Endothelial cell of umbilical vein (primary cell): ENCODE measurements at places on chromosomes 3 and 15. TPM values are rescaled to one million over a fixed set of nuclear protein-coding genes. Genes with fewer than 3 reads are reported as not detected.

DNA sequence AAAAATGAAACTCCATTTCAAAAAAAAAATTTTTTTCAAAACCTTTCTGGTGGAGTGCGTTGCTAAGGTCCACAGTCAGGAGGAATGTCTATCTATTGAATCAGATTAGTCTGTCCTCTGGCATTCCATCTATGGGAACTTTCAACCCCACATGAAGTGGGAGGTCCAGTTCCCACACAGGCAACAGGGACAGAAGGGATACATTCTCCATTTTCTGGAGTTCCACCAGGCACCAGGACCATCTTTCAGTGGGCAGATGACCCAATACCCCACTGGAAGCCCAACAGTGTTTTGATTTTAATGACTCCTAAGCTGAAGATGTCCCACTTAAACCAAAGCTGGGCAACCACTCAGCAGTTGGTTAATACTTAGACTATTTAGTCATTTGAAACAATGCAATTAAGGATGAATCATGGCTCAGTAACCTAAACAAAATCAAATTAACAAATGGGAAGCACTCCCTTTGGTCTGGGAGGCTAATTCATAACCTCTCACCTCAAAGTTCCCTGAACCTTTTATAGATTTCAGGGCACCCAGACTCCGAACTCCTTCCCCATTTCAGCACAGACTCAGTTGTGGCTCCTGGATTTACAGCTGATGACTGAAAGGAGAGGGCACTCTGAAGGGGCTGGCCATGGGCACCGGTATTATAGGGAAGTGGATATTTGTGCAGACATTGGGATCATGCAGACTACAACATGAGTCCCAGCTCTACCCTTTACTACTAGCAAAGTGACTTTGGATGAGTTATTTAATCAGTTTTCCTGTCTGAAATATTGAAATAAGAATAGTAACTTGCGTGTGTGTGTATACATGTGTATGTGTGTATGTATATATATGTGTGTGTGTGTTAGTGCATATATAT is 264.3 kb upstream of the LRTM1 start:
- no peak for DNase-seq

- peak; percentile 68 for DNase-seq
These were observed 178.2 kb downstream of the TNIK start for GRCh38 chr3:171282041-171282440.

DNA sequence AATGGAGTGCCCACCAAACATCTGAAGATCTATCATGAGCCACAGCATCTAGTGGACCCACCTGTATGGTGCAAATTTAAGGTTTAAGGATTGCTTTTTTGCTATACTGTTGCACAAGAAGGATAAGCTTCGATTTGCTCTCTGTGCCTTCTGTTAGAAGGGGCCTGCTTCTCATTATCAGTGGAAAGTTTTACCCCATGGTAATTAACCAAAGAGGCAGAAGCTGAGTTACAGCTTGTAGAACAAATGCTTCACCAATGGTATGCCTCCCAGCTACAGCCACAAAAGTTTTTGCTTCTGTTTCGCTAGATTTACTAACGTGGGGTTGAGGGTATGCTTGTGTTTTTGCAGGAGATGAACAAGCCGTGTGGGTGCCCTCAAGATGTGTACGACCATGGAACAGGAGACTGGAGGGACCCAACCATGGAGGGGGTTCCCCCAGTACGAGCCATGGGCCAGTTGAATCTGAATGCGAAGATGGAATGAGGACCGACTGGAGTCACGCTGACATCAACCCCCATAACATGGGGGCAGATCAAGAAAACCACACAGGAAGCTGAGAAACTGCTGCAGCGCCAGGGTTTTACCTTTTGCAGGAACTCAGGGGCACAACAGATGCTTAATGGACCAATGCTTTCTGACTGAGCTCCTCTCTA is 43.5 kb downstream of the ACAD9 start:
- no peak for DNase-seq

DNA sequence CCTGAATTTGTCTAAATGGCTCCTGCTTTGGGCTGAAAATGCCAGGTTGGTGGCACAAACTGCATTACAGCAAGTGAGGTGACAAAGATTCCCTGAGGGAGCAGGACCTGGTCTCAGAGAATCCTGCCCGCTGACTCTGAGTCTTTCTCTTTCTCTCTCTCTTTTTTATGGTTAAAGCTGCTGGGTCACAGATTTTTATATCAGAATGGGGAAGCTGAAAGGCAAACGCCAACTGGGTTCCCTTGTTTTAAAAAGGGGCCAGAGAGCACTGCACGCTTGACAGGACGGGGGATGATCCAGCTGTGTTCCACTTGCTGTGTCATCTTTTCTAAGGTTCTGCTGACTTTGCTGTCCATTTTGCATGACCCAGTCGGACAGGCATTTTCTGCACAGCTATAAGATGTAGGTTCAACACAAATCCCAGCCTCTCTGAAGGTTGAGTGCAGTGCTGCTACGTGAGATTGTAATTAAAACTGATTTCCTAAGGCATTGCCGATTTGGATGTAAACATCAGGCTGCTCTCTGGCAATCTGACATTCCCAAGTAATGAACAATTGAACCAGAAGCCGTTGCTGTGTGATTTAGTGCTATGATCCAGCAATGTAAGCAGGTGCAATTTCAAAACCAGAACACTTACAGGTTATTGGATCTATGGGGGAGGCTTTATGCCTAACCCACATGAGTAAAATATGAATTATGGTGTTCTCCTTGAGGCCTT is 25.8 kb downstream of the ARHGEF3 start:
- no peak for DNase-seq

DNA sequence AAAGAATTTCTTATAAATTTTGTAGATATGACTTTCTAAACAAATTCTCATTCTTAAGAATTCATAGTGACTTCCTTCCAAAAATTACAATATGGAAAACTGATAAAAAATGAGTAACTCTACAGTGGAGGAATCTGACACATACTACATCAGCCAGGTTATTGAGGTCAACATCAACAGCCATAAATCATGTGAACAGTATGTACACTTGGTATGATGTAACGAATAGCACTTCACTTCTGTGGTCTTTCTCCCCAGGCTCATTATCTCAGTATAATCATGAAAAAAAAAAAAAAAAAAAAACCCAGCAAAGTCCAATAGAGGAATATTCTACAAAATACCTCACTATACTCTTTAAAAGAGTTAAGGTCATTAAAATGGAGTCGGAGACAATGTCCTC is 111.2 kb upstream of the SUCLG2 start:
- DNase-seq: no peak

- DNase-seq: peak; percentile 75
These were observed 31.1 kb downstream of the UMPS start for GRCh38 chr3:124761250-124761796.

GRCh38 chr3:174308736-174309135 is 550.4 kb upstream of the NAALADL2 start:
- DNase-seq: no peak

DNA sequence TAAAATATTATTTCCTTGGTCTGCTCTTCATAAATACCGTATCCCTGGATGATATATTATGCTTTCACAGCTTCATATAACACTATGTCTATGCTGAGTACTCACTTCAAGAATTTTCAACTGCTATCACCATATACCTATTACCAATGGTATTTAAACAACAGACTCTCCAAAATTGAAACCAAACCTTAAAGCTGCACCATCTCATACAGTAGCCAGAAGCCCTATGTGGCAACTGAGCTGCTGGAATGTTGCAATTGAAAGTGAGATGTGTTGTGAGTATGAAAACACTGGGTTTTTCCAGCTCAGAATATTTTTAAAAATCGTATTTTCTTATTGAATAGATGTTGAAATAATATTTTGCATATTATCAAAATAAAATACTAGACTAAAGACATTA is 130.1 kb upstream of the GOLGA6L6 start:
- DNase-seq: no peak

- no peak for DNase-seq
These were observed 3.1 kb downstream of the MYO1E start for GRCh38 chr15:59369597-59369996.

GRCh38 chr3:171531716-171532115 is 71.5 kb upstream of the TNIK start:
- DNase-seq: no peak

DNA sequence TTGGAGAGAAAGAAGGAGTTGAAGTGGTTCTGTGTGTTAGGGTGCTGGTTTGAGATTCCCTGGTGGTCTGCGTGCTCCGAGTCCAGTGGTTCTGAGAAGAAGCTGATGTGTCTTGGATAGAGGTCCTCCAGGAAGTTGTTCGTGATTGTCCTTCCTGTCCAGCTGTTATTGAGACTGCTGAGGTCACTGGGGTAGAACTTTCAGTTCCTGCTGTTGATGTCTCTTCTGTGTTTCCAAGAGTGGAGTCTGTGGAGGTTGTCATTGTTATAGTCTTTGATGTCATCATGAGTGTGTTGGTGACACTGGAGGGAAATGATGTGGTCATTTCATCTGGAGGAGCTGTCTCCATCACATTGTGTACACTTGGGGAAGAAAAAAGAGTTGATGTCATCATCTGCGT is 20.8 kb downstream of the MUC4 start:
- DNase-seq: no peak

DNA sequence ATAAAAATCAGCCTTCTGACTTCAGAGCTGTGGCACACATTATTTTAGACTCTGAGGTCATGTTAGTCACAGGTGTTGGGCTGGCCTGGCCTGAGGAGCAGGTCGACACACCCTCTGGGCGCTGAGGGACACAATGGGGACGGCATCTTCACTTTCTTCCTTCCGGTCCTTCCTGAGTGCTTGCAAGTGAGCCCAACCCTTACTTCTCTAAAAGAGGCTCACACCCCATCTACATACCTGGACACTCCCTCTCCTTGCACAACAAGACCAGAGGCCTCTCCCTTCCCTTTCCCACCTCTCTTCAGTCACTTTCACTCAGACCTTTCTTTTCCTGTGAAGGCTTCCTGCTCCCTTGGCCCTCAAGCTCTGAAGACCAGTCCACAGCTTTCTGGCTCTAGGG is 85.4 kb downstream of the XXYLT1 start:
- no peak for DNase-seq

GRCh38 chr3:27637346-27637995 is 84.7 kb downstream of the EOMES start:
- DNase-seq: no peak

DNA sequence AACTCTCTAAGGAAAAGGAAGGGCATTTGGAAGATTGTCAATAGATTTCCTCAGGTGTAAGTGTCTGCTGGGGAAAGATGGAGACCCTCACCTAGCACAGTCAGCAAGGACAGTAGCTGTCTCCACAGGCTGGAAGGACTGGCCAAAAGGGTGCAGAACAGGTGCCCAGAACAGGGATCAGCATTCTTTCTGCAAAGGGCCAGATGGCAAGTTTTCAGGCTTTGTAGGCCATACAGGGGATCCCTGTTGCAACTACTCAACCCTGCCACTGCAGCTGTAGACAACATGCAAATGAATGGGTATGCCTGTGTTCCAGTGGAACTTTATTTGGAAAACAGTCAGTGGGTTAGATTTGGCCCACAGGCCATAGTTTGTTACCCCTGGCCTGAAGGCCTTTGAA is 8.1 kb downstream of the AGBL1 start:
- no peak for DNase-seq

- DNase-seq: no peak
These were observed 70.5 kb upstream of the XCR1 start for GRCh38 chr3:46097691-46098241.

DNA sequence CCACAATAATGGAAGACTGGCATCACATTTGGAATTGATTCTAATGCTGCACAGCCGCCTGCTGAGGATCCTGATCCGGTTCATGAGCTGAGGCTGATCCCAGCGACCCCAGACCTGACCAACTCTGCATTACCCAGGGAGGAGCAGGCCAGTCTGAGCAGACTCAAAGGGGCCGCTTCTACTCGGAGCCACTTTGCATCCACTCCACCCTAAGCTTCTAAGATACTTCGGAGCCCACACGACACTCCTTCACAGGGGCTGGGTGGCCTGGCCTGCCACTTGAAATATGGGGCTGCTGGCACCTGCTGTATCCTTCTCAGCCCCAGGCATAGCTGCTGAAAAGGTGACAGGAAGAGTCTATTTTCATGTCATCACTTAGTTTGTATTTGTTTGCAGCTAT is 33.2 kb upstream of the NSMCE3 start:
- DNase-seq: no peak

DNA sequence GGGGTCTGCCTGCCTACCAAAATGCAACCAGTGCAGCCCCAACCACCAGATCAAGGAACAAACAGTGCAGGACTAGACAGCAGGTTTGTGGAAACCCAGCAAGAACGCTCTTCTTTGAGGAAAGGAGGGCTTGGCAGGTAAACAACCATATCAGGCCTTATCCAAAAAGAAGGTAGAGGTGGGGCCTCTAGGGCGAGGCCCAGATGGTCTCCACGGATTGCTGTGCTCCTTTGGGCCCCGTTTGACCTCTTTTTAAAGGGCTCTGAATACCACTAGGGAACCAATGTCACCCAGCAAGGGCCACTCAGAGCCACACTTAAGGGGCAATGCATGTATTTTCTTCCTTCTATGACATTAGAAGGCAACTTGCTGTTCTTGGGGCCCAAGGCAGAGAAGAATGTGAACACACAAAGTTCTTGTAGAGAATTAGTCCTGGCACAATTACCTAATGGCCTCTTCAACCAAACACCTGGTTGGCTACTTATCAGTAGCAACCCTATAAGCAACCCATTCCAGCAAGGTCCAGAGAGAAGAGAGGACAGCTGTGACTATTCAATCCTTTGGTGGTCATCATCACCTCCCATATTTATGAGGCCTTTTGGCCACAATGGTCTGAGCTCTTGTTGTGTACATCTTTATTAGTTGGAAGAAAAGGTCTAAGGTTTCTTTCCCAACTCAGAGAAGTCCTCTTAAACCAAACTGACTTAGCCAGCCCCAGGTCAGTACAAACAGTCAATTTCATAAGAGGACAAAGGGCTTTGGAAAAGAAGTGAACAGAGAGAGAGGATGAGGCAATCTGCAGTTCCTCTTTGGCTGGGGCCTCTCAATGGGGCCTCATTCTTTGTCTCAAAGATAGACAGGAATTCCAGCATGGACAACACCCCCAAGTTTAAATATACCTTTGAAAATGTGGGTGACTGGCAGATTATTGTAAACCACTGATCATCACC is 36.0 kb downstream of the FOXP1 start:
- DNase-seq: no peak

FSTL1 gene
- 522 and 562 TPM in 2 replicates for total RNA-seq

NR1I2 gene
- not detected in 2 replicates for total RNA-seq

DOCK3 gene
- 0.13 and 0.16 TPM in 2 replicates for total RNA-seq

QARS1 gene
- 261 and 285 TPM in 2 replicates for total RNA-seq

PARP15 gene
- 0.99 and 1.4 TPM in 2 replicates for total RNA-seq

UCN2 gene
- total RNA-seq: not detected in 2 replicates

WDR49 gene
- 0.28 TPM in 1 of 2 replicates, not detected in the other for total RNA-seq

MFAP1 gene
- 29.3 and 30.5 TPM in 2 replicates for total RNA-seq

RTP3 gene
- total RNA-seq: not detected in 2 replicates

GCSAM gene
- total RNA-seq: not detected in 2 replicates

GRK7 gene
- not detected in 2 replicates for total RNA-seq

FEZF2 gene
- not detected in 2 replicates for total RNA-seq

SPSB4 gene
- total RNA-seq: 0.14 and 0.22 TPM in 2 replicates

CFAP92 gene
- total RNA-seq: 0.21 and 0.62 TPM in 2 replicates
